ENCODE measurements at places on chromosomes 16 and 17. TPM values are rescaled to one million over a fixed set of nuclear protein-coding genes. Genes with fewer than 3 reads are reported as not detected.
A peak's percentile ranks its signal among the peaks of the same experiment; 100 is the strongest.

DNA sequence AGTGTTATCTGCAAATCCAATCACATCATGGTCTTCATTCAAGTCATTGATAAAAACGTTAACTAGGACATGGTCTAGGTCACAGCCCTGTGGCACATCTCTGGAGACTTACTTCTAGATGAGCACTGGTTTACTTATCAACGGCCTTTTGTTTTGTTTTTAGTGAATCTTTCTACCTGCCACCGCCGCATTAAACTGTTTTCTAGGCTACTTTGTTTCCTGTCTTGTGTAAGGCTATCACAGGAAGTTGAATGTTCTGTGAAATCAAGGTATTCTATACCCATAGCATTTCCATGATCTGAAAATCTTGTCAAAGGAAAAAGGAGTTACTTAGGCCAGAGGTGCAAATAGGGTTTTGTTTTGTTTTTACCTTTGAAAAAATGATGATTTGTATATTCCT lies 26.9 kb downstream of the SOCS3 start:
- no peak for DNase-seq

- DNase-seq: no peak
Measured at GRCh38 chr17:33811984-33812577, 443.0 kb upstream of the CCL2 start.

DNA sequence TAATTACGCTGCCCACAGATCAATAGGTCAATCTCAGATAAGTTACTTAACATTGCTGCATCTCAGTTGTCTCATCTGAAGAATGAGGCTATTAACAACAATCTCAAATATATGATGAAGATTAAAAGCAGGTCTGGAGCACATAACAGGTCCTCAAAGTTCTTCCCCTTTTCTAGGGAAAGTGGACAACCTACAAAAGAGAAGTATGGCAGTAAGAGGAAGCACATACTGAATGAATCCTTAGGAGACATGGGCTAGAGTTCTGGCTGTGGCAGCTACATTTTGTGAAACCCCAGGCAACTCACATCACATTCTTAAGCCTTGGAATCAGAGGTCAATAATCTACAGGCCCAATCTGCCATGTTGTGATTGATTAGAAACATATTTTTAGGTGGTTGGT lies 180.6 kb downstream of the PCTP start:
- DNase-seq: no peak

DNA sequence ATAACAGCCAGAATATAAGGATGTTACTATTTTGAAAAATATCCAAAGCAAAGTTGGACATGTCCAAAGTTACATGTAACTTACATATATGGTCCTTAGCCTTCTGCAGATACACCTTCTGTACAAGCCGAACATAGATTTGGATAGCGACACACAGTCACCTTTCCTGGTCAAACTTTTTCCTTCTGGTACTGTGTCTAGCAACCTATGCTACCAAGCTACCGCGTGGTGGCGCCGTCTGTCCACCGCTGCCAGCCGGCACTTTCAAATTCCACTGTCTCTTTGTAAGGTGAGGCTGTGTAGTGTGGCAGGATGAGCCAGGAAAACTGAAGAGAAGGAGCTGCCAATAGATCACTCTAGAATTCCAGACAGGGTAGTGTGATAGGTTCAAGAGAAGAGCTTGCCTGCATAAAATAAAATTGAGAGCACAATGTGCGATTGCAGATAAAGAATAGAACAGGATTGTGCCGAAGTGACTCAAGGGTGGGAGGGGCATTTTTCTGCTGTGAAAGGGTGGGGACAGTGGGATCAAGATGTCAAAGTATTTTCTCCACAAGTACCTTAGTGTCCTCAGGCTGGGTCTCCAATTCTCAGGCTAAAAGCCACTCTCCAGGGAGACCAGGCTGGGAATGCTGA lies 366.9 kb downstream of the SLC39A11 start:
- peak; percentile 38 for DNase-seq

DNA sequence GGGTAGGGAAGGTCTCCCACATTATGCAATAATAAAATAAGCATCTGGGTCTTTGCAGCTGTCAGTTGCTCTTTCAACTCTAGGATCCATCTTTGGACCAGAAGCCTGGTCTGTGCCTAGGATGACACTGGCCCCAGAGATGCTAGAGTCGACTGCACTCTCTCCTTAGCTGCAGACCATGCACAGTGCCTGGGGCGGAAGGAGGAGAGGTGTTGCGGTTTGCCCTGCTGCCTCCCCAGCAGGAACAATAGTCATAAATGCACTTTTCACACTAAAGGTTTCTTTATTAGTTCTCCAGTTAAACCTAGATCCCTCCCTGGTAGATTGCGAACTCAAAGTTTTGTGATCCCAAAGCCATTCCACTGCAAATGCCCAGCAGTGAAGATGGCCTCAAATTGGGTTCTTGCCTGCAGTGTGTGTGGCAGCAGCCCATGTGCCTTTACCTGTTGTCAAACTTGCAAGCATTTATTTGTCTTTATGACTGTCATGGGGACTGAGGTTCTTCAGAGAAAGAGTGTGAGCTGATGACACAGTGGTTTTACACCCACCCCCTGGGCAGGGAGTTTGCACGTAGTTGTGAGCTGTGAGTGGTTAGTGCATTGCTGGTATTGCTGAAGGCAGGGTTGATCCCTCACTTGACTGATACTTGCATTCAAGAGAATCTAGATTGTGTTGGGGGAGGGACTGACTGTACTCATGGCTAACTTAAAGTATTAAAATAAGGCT lies 10.3 kb downstream of the ATXN1L start:
- no peak for DNase-seq

DNA sequence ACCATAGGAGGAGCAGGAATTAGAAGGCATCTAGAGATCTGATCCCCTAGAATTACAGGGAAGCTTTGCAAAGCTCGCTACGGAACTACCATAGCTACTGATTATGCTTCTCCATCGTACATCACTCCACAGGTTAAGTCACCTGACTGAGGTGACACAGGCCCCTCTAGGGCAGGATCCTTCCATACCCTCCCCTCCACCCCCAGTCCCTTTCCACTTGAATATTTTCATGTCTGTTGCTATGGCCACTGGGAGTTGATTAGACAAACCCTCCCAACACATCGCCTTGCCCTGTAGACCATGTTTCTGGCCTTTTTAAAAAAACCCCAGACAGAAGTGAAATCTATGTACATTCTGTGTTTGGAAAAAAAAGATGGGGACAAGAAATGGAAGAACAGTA lies 287.1 kb downstream of the SOX9 start:
- peak; percentile 48 for DNase-seq

DNA sequence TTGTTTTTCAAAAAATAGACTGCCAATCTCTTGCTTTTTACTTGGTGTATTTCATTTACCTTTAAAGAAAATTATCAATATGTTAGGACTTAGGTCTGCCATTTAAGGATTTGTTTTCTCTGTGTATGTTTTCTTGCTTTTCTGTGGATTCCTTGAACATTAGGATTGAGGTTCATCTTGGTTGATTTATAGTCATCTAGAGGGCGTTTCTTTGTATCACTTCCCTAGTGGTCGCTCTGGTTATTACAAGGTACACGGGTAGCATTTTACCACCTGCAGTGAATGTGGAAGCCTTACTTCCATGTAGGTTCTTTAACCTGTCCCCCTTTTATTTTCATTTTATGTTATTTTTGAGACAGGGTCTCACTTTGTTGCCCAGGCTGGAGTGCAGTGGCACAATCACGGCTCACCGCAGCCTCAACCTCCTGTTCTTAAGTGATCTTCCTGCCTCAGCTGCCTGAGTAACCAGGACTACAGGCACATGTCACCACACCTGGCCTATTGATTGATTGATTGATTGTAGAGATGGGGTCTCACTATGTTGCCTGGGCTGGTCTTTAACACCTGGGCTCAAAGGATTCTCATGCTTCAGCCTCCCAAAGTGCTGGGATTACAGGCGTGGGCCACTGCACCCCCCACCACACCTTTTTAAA lies 35.2 kb upstream of the CBX4 start:
- peak; percentile 45 for DNase-seq

GRCh38 chr16:85712801-85713200 lies 24.0 kb upstream of the GINS2 start:
- DNase-seq: no peak

DNA sequence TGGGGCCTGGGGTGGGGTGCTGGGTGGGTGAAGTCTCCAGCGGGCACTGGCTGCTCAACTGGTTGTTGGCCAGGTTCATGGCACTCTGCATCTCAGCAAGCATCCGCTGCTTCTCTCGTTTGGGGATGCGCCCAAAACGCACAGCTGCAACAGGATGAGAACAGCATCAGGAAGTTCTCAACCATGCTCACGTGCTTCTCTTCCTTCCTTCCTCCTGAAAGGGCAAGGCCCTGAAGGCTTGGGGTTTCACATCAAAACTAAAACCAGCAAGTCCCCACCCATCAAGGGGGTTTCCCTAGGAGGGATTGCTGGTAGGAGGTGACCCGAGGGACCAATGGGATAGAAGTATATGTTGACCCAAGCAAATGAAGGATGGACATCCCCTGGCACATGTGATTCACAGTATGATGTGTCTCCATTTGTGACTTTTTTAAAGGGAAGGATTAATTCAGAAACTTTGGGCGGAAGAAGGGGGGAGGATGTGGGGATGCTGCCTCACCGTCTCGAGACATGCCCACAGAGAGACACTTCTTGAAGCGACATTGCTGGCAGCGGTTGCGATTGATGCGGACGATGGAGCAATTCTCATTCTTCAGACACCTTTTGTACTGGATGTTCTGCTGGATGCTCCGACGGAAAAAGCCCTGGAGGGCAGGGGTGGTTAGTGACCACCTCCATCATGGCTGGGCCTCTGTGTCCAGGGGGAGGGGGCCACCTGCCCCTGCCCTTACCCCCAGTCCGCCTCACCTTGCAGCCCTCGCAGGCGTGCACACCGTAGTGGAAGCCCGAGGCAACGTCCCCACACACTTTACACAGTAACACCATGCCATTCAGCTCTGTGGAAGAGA lies 4.2 kb downstream of the NR1D1 start:
- peak; percentile 51 for DNase-seq

DNA sequence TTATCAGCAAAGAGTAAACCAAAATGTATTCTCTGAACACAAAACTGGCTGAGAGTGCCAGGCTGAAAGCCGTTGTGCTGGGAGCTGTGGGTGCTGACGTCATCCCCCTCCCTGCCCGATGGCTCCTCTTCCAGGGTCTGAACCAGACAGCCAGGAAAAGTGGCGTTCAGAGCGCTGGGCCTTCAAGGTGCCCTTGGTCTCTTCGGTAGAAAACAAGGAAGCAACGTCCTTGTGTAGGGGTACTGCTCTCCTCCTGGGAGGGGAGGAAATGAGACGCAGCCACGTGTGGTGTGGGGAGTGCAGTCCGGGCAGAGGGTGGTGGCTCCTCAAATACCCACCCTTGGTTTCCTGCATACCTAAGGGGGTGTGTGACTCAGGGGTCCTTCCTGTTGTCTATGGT lies 394.7 kb downstream of the SEC14L1 start:
- no peak for DNase-seq

DNA sequence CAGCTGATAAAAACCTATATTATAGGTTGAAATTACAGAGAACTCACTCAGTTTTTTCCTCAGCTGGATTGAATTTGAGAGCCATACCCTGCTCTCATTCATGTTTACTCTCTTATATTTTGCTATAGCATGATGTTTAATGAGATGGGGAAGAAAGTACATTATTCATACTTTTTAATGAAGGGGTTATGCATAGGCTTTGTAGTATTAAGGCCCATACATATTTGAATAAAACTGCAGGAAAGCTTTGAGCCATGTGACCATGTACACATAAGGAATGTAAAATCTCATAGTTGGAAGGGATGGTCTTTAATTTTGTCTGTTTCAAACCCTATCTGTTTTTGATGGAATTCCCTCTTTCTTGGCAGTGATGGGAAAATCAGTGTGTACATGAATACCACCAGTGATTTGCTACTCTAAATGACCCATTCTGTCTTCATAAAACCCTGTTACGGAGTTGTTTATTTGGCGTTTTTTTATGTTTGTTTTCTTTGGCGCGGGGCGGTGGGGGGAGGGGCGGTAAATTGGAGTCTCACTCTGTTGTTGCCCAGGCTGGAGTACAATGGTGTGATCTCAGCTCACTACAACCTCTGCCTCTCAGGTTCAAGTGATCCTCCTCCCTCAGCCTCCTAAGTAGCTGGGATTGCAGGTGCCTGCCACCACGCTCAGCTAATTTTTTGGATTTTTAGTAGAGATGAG lies 38.8 kb upstream of the RASL10B start:
- no peak for DNase-seq

Gene DNAH17
- polyA plus RNA-seq: 4.4 TPM

Gene PRR35
- polyA plus RNA-seq: not detected

Gene CD7
- 8.6 TPM for polyA plus RNA-seq

Gene CPNE7
- 11.7 TPM for polyA plus RNA-seq

Gene SAMD14
- 5.7 TPM for polyA plus RNA-seq

Gene PPL
- 32.2 TPM for polyA plus RNA-seq

Gene EVI2A
- polyA plus RNA-seq: 3.8 TPM

Gene ATP2C2
- 17.4 TPM for polyA plus RNA-seq

Gene TMEM114
- 0.49 TPM for polyA plus RNA-seq

Gene TBX6
- 1.4 TPM for polyA plus RNA-seq

Gene LGALS9B
- polyA plus RNA-seq: 0.54 TPM
